Suprapubic skin (tissue), 4 donors: ENCODE measurements at places on chromosomes 11 and 22. TPM values are rescaled to one million over a fixed set of nuclear protein-coding genes. Genes with fewer than 3 reads are reported as not detected.

GRCh38 chr11:75159151-75159953 is 8.4 kb downstream of the SLCO2B1 start:
- no peak for DNase-seq

Gene PPP6R3
- 81.8 TPM for total RNA-seq

Gene C11orf86
- total RNA-seq = not detected

- no peak for DNase-seq
These were observed 1.9 kb downstream of the PKP3 start for GRCh38 chr11:395866-396265.

GRCh38 chr11:46674463-46675287 is 25.7 kb downstream of the ARHGAP1 start:
- no peak for DNase-seq

Gene FXYD2
- total RNA-seq = not detected

- DNase-seq = no peak
These were observed 192.7 kb downstream of the NAV2 start for GRCh38 chr11:19905280-19905853.

GRCh38 chr11:29255401-29255800 is 761.4 kb downstream of the KCNA4 start:
- no peak for DNase-seq

- DNase-seq = no peak
These were observed 10.6 kb upstream of the CSNK2A3 start for GRCh38 chr11:11363674-11364073.

- no peak for DNase-seq
These were observed 324.1 kb upstream of the NCAM1 start for GRCh38 chr11:112637076-112637475.

- DNase-seq = no peak
These were observed 57.1 kb downstream of the FAM181B start for GRCh38 chr11:82676483-82677094.

DNA sequence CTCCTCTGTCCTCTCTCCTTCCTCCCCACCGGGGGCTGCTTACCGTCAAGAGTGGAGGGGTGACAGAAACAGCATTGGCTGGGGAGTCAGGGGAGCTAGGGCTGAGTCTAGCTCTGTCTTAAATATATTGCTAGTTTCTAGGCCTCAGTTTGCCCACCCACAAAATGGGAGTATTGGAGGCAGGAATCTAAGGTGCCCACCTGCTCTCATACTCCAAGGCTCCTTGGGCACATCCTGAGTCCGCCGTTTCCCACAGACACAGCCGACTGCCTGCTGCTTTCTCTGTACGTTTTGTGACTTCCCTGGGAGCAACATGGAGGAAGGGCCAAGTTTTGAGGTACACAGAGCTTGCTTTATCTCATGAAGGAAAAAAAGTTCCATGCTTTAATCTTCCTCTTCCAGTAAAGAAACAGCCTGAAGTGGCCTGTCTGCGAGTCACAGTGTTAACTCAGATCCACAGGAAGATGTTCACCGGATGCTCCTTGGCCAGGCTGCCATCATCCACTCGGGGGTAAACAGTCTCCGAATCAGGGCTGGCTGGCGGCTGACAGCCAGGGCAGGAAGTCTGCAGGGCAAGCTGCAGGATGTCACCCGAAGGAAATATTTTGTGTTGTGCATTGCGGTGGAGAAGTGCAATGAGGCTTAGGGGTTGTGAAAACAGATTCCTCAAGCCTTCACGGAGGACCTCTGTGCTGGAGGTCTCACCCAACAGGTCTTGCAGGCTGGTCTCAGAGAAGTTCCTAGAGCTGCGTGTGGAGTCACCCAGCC is 11.0 kb upstream of the CERK start:
- no peak for DNase-seq
